GM20000 (cell line): ENCODE measurements at places on chromosomes 7 and 10.

DNA sequence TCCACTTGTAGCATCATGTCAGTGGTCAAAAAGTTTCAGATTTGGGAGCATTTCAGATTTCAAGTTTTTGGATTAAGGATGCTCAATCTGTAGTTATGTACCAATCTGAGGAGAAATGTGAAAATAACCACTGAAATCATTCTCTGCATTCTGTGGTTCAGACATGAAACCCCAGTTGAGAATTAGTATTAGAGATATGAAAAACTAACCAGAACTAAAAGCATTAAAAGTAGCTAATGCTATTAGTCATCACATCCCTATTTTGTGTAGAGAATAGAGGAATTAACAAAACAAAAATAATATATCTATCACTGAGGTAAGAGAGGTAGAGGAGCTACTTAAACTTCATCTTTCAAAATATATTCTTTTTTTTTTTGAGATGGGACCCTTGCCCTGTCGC, 28.0 kb downstream of the MICU1 start:
- DNase-seq = peak; percentile 27

DNA sequence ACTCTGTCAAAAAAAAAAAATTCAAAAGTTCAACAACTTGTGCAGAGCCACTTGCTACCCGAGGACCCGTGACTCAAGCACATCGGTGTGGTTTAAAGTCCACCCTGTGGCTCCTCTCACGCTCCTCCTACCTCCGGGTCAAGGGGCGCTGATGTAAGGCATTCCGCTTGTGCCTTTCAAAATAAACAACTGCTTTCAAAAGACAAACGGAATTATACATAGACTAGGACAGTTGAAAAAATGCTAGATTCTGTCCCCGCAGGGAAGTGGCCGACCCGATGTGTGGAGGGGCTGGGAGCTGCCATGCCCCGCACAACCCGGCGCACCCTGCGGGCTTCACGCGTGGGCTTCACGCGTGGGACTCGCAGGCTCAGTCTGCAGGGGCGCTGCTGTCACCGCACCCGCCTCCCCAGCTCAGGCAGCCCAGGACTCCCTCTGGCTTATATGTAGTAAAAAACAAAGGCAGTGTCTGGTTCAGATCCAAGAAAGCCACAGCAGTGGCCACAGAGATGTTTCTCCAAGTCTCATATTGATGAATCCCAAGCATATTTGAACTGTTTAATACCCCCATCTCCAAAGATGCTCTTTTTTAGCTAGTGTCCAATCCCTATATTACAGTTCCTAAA, 239.7 kb upstream of the INHBA start:
- DNase-seq = no peak

DNA sequence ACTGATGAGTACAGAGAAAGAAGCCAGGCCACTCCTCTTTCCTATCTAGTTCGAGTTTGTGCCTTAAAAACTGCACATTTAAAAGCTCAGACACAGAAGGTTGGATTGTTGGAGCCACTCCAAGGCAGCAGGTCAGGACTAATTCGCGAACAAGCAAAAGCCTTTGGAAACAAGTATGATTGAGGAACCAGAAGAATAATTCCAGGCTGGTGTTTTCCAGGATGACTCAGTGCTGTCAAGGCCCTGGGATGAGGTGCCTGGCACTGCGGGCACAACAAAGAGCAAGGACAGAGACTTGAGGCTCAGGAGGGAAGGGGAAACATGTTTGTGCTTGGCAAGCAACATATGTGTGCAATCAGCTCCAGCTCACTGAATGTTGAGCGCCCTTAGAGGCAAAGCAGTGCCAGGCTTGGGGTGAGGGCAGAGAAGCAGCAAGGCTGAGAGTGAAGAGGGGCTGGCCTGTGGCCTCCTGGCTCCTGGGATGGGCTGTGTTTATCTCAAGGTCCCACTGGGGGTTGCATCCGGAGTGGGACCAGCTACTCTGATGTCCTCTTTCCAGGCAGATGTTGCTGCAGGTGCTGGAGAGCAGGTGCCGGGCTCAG, 44.1 kb downstream of the VSTM4 start:
- no peak for DNase-seq

DNA sequence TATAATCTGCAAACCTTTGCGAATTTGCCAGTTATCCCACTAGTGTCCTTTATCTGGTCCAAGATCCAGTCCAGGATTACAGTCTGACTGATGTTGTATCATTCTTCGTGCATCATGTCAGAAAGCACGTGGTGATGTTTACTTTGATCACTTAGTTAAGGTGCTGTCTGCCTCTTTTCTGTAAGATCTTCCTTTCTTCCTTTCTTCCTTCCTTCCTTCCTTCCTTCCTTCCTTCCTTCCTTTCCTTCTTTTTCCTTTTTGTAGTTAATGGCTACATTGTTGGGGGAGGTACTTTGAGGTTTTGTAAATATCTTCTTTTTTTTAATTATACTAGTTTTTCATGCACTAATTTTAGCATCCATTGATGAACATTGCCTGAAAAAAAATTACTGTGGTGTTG, 80.3 kb downstream of the LCOR start:
- DNase-seq = no peak

DNA sequence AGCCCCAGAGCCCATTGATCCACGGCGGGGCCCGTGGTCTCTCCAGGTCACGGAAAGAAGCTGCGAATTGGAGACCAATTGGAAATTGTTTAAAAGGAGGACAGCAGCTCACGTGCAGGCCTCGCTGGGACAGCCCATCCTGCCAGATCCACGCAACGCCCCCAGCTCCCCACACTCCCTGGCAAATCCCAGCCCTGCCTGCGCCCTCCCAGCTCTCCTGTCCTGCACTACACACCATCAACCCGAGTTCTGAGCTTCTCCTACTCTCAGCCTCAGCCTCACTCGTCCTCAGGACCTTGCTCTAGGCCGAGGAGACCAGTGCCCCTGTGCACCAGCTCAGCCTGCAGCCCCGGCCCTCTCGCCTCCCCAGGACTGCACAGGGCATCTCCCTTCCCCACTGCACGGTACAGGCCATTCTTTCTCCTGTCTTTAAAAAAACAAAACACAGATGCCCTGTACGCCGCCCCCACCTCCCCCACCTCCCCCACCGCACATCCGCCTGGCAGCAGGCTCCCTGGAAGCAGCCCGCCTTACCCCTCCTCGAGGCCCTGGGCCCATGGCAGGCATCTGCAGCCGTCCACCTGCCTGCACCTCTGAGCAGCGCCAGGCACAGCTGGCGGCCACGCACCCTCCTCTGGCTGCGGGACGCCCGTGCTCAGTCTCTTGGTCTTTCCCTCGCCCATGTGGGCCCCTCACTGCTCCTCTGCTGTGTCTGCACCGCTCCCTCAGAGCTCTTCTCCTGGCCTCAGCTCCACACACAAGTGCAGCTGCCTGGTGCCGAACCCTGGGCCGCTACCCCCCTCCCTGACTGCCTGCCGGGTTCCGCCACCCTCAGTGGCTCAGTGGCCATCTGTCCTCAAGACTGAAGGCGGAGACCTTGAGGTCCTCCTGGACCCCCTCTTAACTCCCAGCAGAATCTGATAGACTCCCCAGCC, 48.5 kb upstream of the SUN1 start:
- no peak for DNase-seq

DNA sequence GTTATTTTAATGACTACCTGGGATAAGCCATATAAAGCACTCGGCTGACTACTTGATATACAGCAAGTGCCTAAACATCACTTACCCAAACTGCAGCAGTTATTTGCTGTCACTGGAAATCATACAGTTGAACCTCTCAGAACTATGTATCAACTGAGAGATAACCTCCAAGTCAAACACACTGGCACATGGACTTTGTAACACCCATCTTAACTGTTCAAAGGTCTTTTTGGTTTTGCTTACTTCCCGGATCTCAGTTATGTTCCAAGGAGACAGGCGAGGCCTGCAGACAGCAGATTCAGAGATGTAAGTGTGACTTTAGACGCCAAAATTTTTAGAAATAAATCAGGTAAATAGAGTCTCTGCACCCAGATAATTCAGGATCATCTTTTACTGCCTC, 34.6 kb upstream of the DAGLB start:
- no peak for DNase-seq

DNA sequence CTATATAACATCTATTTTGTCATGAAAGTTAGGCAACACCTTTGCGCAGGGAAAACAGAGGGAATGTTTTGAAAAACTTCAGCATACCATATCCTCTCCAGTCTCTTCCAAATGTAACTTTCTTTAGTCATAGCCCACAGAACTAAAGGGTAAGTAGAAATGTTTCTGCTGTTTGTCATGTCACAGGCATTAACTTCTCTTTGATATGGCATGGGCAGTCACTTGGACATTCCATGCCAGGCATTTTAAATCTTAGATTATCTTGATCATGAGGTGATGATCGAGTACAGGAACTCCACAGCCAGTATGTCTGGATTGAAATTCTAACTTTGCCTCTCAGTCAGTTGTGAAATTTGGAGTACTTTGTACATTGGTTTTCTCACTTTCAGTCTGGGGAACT, 27.5 kb upstream of the ETV1 start:
- no peak for DNase-seq

GRCh38 chr7:66832531-66833351, 88.3 kb upstream of the TMEM248 start:
- no peak for DNase-seq

GRCh38 chr10:31064348-31064747, 32.7 kb upstream of the ZNF438 start:
- no peak for DNase-seq

DNA sequence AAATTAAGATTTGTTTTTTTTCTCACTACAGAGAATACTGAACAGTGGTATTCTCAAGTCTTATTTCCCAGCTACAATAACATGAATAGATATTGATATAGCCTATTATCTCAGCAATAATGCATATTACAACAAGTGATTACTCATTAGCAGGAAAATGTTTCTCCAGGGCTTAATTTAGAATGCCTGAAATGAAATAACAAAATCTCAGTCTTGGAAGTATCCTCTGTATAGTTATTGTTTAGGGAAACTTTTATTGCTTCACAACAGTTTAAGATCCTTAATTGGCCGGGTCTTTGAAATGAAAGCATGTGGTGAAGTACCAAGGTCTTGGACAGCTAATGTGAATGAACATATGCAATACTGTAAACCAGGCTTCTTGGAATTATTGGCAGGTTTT, 79.1 kb upstream of the ZEB1 start:
- no peak for DNase-seq

DNA sequence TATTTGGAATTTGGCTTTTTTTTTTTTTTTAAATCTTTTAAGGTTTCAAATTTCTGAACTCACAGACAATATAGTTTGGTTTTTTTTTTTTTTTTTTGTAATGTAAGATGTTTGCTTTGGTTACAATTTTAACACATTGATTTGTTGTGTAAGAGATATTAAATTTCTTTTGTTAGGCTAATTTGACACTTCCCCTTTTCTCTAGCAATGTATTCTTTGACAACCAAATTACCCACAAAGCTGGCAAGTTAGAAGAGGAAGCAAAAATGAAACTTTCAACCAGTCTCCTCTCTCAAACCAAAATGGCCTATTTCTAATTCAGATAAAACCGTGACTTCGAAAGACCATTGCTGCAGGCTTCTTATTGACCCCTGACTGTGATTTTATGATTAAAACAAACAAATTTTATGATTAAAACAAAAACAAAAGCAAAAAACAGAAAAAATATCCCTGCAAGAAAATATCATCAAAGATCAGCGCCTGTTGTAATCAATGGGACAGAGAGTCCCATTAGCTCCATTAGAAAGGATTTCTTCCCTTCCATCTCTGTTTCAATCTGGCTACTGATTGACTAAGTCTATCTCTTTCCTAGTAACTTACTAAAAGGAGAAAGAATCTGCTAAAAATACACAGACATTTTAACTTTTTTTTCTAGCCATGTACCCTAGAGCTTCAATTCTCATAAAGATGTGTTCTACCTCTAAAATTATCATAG, 489.2 kb downstream of the MDFIC start:
- peak; percentile 11 for DNase-seq

- no peak for DNase-seq
Measured at GRCh38 chr10:6537770-6538169, 42.3 kb downstream of the PRKCQ start.

DNA sequence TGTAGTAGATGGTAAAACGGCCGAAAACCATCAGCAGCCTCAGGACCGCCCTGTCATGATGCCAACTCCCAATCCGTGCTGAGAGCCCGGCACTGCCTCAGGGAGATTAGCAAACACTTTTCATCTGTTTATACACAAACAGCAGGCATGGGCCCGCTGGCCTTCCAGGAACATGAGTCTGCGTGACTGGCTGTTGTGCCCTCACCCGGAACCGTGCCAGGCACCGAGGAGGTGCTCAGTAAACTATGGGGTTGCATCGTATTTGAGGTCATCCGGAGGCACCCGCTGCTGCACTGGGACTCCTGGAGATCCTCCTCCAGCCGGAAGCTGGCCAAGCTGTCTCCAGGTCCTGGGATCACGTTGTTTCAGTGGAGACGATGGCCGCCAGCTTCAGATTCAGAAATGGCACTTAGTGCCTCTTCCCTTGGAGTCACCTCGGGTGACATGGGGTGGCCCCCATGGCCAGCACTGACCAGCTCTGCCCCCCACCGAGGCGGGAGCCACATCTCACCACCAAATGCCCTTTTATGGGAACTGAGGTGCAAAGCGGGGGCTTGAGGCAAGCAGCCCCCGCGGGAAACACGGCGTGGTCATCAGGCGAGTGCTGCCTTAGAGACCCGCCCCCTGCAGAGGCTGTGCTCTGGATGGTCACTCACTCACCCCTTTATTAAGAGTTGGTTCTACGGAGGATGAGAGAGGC, 585.9 kb downstream of the PTPRN2 start:
- DNase-seq = no peak

- DNase-seq = no peak
Measured at GRCh38 chr10:107398115-107398514, 233.6 kb upstream of the SORCS1 start.
